ENCODE measurements at places on chromosomes 13 and 19.

DNA sequence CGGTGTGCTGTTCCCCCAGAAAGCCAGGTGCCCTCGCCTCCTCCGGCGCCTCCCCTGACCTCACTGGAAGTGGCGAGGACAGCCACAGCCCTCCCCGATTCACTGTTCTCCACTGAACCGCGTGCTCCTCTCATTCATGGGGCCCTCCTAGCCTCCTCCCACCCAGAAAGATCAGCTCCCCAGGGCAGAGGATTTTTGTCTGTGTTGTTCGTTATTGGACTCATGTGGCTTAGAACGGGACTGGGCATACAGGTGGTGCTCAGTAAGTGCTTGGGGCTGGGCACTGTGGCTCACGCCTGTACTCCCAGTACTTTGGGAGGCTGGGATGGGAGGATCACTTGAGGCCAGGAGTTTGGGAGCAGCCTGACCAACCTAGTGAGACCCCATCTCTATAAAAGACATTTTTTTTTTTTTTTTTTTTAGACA, 3.8 kb downstream of the PRTN3 start:
- no peak for DNase-seq

GRCh38 chr13:62583466-62583865, 1167.8 kb upstream of the PCDH20 start:
- no peak for DNase-seq

- no peak for DNase-seq
Measured at GRCh38 chr19:39112338-39112890, 13.2 kb upstream of the PAK4 start.

GRCh38 chr19:39679791-39680168, 24.1 kb downstream of the LGALS16 start:
- DNase-seq: no peak

GRCh38 chr13:40536443-40537113, 129.9 kb downstream of the FOXO1 start:
- no peak for DNase-seq

GRCh38 chr13:33787051-33787591, 30.8 kb upstream of the RFC3 start:
- DNase-seq: no peak

DNA sequence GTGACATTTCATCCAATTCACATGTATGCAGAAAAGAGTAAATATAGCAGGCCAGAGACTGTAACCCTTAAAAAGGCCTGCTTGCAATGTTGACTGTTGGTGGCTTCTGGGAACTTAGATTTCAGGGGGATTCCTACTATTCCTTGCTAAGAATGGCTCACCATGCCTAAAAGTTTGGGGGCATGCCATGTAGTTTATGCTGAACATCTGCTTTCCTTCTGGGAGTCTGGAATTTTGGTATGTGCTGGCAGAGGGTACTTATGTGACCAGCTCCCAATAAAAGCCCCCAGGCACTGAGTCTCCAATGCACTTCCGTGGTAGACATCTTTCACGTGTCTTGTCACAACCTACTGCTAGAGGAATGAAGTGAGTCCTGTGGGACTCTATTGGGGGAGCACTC, 88.4 kb upstream of the PCDH8 start:
- no peak for DNase-seq

DNA sequence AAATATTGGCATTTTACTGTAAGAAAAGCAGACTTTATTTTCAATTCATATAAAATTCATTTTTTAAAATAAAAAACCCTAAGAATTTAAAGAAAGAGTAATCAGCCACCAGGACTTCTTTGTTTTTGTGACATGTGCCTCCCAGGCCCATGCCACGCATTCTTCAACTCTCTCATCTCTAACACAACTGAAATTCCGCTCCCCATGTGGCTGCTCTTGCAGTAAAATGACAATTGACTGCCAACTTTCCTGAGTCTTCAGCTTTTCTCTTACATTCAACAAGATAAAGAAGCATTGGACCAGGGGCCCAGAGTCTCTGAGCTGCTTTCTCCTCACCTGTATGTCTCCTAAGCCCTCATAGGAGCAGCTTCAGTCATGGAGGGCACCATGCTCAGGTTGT, 372.1 kb downstream of the UQCRFS1 start:
- no peak for DNase-seq

- no peak for DNase-seq
Measured at GRCh38 chr13:34277936-34278335, 460.0 kb downstream of the RFC3 start.

DNA sequence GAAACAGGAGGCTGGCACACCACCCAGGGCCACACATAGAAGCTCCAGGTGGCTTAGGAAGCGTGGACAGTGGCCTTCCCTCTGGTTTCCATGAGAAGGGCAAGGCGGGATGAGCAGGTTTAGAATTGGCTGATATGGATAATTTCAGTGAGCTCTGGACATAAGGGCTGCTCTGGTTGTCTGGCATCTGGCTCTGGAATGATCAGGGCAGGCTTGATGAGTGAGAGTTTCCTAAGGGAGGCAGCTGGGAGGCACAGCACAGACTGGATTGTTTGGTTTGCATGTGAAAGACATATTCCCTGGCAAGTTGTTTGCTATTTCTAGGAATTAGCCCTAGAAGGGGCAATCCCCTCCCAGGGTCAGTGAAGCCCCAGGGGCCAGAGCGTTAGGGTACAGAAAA, 129.5 kb downstream of the ATP8A2 start:
- DNase-seq: no peak
